T-helper 17 cell (primary cell): ENCODE measurements at places on chromosomes 2 and 18. TPM values are rescaled to one million over a fixed set of nuclear protein-coding genes. Genes with fewer than 3 reads are reported as not detected.

Gene AFF3
- 14.4 TPM for total RNA-seq

Gene OSBPL1A
- 6.8 TPM for total RNA-seq

Gene DQX1
- total RNA-seq = not detected

Gene ERFE
- total RNA-seq = not detected

Gene CCL20
- 24.3 TPM for total RNA-seq

Gene FRZB
- not detected for total RNA-seq

Gene MCFD2
- total RNA-seq = 41.9 TPM

GRCh38 chr2:127763776-127764175 is 47.2 kb downstream of the WDR33 start:
- no peaks in the 10 kb centered on the region for H3K36me3 ChIP-seq
- no peak overlapping the region for H3K27ac ChIP-seq
- H3K4me1 ChIP-seq = peaks cover 4% of the 10 kb centered on the region
- DNase-seq = no peak
- H3K27me3 ChIP-seq = no peaks in the 10 kb centered on the region

DNA sequence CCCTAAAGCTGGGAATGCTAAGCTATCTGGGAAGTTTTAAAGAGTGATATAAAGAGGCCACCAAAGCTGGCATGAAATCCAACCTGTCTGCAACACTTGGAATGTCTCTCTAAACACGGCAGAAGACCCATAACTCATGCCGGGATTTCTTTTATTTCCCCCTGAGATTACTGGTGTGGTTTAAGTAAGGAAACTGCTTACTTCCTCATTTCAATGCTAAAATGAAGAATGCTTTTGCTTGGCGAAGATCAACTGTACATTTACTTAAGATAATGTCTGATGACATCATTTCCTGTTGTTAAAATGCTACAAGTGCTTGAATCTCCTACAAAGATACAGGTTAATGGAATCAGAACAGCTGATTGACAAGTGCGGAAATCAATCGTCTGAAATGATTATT is 353.8 kb upstream of the SALL3 start:
- H3K4me3 ChIP-seq = no peak overlapping the region
- peaks cover 44% of the 10 kb centered on the region for H3K27me3 ChIP-seq
- DNase-seq = no peak
- H3K4me1 ChIP-seq = peaks cover 6% of the 10 kb centered on the region

DNA sequence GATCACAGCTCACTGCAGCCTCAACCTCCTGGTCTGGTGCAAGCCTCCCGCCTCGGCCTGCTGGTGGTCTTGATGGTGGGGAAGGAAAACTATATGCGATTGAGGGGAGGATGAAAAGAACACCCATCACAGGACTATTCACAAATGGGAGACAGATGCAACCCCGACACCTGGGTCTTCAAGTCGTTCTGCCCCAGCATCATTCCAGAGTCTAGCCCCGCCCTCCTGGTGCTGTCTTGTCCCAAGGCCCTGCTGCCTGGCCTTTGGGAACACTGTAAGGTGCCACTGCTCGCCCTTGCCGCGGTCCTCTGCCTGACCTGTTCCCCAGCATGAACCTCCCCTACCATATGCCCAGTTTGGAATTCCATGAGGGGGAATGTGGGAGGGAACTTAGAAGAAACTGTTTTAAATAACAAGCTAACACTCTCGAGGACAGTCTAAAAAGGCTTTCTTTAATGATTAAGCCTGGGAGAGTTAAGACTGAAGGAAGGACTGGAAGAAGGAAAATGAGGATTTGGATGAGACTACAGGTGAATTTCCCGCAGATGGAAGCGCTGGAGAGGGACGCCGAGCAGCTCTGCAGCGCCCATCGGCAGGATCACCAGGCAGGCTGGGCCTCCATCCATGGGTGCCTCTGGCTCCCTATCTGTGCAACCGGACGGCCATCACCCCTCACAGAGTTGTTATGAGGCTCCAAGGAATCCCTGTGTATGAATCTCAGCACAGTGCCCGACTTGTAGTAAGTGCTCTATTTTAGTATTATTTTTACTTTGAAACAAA is 75.0 kb downstream of the MEX3C start:
- DNase-seq = no peak
- no peak overlapping the region for H3K4me3 ChIP-seq

DNA sequence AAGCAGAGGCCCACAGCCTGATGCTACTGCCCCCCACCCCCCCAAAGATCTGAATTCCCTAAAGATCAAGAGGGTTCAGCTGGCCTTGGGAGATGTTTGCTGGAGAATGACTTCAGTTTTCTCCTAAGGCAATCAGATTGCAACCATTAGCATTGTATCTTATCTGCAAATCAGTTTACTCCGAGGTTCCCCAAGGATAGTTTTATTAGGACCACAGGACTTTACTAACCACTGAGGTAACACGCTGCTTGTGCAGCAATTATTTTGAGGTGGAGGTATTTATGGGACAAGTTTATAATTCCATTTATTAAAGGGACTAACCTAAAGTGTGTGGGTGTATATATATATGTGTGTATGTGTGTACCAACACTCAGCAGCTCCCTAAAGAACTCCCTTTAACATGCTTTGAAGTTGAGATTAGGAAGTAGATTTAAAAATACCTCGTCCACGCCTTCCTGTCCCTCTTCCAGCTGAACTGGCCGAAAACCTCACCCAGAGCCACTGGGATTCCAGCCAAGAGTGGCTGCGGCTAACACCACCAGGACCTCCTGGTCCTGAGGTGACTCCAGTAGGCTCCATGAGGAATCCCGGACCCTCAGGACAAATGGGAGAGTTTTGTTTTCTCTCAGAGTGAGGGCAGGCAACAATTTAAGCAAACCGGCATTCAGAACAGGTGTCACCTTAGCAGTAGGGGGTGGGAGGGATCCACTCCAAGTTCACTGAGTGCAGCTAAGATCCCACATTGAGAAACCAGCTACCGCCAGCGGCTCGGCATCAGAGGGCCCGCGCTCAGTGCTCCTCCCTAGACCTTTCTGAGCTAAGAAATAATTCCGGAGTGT is 3.0 kb upstream of the DLX1 start:
- no peak for DNase-seq
- H3K36me3 ChIP-seq = peaks cover 2% of the 10 kb centered on the region
- peak overlapping the region; percentile 85 for H3K4me3 ChIP-seq
- peaks cover 91% of the 10 kb centered on the region for H3K27me3 ChIP-seq
- peak overlapping the region; percentile 92 for H3K27ac ChIP-seq

- H3K4me1 ChIP-seq = no peaks in the 10 kb centered on the region
- H3K4me3 ChIP-seq = no peak overlapping the region
- H3K36me3 ChIP-seq = peaks cover 3% of the 10 kb centered on the region
- no peak for DNase-seq
- peaks cover 56% of the 10 kb centered on the region for H3K27me3 ChIP-seq
Measured at GRCh38 chr2:234939576-234939975, 12.2 kb upstream of the SH3BP4 start.

DNA sequence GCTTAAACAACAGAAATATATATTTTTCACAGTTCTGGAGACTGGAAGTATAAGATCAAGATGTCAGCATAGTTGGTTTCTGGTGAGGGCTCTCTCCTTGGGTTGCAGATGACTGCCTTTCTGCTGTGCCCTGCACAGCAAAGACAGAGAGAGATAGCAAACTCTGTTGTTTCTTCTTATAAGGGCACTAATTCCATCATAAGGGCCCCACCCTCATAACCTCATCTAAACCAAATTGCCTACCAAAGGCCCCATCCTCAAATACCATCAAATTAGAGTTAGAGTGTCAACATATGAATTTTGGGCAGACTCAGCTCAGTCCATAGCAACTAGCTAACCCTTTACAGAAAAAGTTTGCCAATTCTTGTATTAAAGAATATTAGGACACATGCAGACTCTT is 94.0 kb upstream of the TLK1 start:
- H3K36me3 ChIP-seq = no peaks in the 10 kb centered on the region
- no peak for DNase-seq
- H3K27me3 ChIP-seq = no peaks in the 10 kb centered on the region
- no peak overlapping the region for H3K27ac ChIP-seq
- H3K4me3 ChIP-seq = no peak overlapping the region
- peaks cover 9% of the 10 kb centered on the region for H3K4me1 ChIP-seq

DNA sequence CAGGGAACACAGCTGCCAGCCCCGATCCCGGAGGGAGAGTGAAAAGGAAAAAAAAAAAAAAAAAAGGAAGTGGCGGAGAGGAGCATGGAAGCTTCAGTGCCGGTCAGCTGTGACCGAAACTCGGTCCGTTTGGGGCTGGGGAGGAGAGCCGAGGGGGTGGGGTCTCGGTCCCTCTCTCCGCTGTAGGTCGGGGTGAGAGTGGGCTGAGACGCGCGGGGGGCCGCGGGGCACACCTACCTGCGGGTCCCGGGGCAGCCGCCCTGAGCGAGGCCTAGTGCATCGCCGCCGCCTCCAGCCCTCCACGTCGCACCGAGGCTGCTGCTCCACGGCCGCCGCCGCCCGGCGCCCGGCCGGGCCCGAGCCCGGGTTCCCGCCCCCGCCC is 536 bp downstream of the VPS54 start:
- no peak for DNase-seq
- H3K4me3 ChIP-seq = peak overlapping the region; percentile 99
- H3K36me3 ChIP-seq = peaks cover 8% of the 10 kb centered on the region
- H3K27me3 ChIP-seq = no peaks in the 10 kb centered on the region

DNA sequence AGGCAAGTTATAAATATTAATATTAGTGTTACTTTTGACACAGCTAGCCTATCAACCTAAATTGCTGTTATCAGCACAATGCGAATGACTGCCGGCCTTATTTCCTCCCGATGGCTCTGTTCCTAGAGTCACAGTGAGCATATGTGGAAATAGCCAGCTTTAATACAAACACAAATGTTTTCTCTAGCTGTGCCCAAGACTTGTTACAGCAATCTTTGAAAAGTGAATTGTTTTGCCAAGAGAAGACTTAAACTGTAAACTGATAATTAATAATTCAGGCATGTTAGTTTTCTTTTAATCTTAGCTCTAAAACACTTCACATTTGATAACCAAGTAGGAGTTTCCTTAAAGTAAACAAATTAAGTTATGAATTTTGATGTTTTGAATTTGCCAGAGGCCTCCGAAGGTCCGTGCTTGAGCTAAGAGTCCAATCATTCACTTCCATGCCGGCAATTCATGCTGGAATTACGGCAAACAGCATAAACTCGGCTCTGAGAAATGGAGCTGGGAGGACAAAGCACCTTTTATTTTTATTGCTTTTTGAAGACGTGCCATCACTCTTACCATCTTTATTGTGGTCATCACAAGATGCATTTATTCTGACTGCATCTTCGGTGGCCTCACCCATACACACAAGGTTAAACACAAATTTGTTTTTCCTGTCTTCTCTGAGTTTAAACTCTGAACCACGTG is 184.5 kb upstream of the CWC22 start:
- no peak overlapping the region for H3K4me3 ChIP-seq
- no peak for DNase-seq
- H3K4me1 ChIP-seq = no peaks in the 10 kb centered on the region

- DNase-seq = no peak
- peaks cover 23% of the 10 kb centered on the region for H3K27me3 ChIP-seq
- H3K4me1 ChIP-seq = peaks cover 2% of the 10 kb centered on the region
- H3K36me3 ChIP-seq = no peaks in the 10 kb centered on the region
- H3K4me3 ChIP-seq = no peak overlapping the region
- no peak overlapping the region for H3K27ac ChIP-seq
Measured at GRCh38 chr2:200077210-200077650, 121.8 kb downstream of the MAIP1 start.

DNA sequence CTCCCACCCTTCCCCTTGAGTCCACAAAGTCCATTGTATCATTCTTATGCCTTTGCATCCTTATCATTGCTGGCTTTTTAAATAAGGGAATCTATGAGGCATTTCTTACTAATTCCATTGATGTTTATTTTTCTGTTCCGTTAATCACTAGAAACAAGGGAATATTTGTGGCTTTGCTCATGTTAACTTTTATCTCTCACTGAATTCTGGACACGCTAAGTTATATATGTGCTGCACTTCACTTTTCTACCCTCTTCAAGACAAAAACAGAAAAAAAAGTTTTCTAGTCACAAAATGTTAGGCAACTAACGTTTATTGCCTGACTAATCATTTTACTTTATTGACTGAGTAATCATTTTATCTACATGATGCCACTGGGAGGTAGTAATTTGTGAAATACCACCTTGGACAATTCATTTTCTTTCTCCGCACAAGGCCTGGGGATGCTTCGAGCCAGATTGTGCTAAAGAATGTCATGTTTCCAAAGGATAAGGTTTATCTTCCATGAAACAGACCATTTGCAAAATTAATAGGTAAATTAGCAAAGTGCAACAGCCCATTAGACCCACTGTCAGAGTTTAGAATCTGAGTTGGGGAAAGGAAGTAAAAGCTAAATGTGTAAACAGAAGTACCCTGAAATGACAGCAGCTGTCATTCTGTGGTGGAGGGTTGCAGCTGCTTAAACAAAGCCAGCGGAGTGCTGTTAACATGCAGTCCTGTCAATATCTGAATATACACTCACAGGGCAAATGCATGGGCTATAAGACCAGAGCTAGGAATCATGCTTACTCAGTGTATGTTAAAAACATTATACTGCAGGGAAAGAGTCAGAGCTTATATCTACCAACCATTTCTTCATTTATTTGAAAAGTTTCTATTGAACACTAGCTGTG is 658.7 kb downstream of the CNTNAP5 start:
- H3K4me1 ChIP-seq = no peaks in the 10 kb centered on the region
- no peak overlapping the region for H3K27ac ChIP-seq
- no peak for DNase-seq
- H3K4me3 ChIP-seq = no peak overlapping the region
- H3K36me3 ChIP-seq = no peaks in the 10 kb centered on the region

DNA sequence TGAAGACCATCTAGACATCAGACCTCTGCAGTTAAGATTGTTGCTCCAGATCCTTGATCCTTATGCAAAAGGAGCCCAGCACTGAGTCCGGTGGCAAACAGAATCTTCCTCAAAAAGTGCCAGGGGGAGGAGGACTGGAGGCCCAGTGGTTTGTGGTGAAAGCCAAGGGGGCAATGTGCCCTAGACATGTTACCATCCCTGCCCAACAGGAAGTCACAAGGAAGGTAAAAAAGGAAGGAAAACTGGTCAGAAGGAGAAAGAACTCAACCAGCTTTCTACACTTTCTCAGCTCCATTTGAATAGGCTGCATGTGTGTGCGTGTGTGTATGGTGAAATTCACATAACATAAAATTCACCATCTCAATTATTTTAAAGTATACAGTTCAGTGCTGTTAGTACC is 25.0 kb upstream of the KDM3A start:
- no peak for DNase-seq
- H3K4me1 ChIP-seq = peaks cover 7% of the 10 kb centered on the region
- H3K27me3 ChIP-seq = peaks cover 28% of the 10 kb centered on the region
- no peak overlapping the region for H3K4me3 ChIP-seq
- H3K27ac ChIP-seq = no peak overlapping the region
